AG08396 (cell line): ENCODE measurements at places on chromosomes 11 and 22.

GRCh38 chr11:34492806-34493414, 20.7 kb downstream of the ELF5 start:
- DNase-seq, result peak; percentile 57

GRCh38 chr11:14519917-14520746, at the start of gene PSMA1:
Gene PSMA1 (minus strand): TSS chr11:14520386. CDS start chr11:14520299, 87 bp downstream.
- peak; percentile 89 for DNase-seq

DNA sequence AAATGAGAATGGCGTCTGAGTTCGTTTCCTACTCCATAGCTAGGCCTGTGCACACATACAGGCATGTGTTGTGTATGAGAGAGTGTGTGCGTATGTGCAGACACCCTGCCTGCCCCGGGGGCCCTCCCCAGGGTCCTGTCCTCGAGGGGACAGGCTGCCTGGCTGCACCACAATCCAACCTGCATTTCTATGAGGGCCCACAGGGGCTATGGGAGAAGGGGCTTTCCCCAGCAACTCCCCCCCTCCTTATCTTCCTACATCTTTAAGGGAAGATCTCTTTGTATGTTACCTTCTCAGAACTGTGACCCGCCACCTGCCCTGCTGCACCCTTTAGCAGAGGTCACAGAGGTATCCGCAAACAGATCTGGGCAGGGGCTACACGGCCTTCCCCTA, 14.9 kb downstream of the ADORA2A start:
- no peak for DNase-seq

DNA sequence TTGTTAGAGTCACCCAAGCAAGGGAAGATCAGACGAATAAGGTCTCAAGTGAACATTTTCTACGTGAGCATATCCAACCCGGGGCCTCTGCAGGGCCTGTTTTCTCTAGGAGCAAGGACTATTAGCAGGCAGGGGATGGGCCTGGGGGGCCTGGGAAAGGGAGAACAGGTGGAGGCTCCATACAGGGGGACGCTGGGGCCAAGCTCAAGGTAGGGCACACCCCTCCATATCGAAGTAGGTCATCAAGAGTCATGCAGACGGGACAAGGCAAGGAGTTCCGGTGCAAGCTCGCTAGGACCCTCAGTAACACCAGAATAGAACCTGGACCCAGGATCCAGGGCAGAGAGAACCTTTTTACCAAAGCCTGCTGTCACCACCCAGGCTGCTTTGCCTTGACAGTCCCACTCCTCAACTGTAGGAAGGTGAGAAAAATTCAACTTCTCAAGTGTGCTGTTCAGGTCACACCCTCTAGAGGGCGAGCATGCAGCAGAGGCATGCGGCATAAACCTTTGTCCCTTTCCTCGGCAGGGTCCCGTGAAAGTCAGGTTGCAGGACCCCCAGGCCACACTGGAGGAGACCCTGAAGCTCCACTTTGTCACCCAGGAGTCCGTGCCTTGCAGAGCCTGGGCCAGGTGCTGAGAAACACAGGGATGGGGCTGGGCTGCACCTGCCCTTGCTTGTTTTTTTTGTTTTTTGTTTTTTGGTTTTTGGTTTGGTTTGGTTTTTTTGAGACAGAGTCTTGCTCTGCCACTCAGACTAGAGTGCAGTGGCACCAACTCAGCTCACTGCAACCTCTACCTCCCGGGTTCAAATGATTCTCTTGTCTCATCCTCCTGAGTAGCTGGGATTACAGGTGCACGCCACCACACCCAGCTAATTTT, 8.6 kb upstream of the APOBEC3B start:
- DNase-seq, result peak; percentile 60

- no peak for DNase-seq
These were observed 100.9 kb upstream of the LDLRAD3 start for GRCh38 chr11:35842958-35843357.

GRCh38 chr11:76850130-76850529, 10.6 kb upstream of the ACER3 start:
- DNase-seq, result no peak

DNA sequence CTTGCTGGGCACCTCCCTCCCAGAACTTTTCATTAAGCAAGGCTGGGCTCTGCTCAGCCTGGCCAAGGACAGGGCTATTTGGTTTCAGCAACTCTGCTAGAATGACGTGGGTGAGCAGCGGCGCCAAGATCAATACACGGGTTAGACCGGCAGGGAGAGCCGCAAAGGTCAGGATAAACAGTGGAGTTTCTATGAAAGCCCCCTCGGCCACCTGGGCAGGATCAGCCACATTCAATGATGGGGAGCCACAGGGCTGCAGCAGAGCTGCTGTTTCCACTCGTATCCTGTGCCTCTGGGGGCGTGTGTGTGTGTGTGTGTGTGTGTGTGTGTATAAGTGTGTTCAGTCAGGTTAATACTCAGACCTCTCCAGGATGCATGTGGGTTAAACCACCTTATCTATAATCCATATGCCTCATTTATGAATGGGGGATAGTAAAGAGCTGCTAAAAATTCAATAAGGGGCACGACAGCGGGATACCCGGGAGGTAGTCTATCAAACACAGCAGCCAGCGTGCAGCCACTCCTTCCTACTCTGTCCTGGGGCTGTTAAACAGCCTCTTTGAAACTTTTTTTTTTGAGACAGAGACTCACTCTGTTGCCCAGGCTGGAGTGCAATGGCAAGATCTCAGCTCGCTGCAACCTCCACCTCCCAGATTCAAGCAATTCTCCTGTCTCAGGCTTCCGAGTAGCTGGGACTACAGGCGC, 34.8 kb downstream of the MYH9 start:
- DNase-seq, result no peak

DNA sequence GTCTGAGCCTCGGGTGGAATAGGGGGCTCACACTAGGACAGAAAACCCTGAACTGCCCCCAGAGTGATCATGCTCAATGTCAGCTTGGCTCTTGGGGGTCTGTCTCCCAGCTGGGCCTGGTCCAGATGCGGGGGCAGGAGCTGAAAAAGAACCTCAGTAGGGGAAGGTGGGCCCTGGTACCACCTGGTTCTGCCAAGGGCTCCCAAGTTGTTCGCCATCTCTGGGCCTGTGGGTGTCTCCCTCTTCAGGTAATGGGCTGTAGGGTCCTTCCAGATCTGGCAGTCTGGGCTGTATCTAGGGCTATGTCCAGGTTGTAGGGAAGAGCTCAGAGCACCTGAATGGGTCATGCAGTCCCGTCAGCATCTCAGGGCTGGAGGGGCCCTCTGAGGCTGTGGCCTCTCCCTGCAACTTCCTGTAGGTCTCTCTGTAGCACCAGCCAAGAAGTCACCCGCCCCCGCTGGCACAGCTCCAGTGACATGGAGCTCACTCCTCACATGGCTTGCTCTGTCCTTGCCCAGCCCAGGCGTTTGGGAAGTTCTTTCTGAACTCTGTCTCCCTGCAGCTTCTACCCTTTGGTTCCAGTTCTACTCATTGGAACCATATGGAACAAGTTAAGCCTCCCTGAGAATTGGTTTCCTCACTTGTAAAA, 33.0 kb upstream of the SOX10 start:
- DNase-seq, result peak; percentile 74

GRCh38 chr22:22684580-22685561, 40.5 kb downstream of the GGTLC2 start:
- DNase-seq, result no peak

GRCh38 chr11:88158081-88158480, 17.2 kb downstream of the RAB38 start:
- DNase-seq, result no peak

DNA sequence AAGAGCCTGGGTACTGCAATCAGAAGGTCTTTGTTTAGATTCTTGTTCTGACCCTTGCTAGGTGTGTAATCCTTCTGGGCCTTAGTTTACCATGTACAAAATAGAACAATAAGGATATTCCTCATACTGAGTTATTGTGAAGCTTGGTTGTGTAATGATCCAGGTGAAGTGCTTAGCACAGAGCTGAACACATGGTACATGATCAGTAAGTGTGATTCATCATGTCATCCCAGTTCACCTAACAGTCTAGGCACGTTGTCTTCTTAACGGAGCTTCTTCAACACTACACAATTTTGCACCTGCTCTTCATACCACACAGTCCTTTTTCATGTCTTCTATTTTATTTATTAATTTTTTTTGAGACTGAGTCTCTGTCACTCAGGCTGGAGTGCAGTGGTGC, 234.3 kb upstream of the TENM4 start:
- no peak for DNase-seq

DNA sequence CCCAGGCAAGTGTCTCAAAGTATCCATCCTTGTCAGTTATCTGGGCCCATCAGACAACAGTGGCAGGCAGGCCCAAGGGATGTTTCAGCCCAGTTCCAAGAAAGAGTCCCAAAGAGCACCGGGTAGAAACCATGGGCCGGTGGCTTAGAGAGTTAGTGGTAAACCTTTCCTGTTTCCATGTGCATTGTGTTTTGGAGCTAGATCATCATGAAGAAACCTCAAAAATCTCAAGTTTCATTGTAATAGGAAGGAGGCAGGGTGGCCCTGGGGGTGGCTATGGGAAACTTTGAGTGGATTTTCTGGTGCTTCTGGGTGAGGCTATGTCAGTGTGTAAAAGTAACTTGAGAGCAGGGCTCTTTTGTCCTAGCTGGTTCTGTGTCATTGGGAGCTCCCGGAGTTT, 68.1 kb downstream of the UBASH3B start:
- no peak for DNase-seq

DNA sequence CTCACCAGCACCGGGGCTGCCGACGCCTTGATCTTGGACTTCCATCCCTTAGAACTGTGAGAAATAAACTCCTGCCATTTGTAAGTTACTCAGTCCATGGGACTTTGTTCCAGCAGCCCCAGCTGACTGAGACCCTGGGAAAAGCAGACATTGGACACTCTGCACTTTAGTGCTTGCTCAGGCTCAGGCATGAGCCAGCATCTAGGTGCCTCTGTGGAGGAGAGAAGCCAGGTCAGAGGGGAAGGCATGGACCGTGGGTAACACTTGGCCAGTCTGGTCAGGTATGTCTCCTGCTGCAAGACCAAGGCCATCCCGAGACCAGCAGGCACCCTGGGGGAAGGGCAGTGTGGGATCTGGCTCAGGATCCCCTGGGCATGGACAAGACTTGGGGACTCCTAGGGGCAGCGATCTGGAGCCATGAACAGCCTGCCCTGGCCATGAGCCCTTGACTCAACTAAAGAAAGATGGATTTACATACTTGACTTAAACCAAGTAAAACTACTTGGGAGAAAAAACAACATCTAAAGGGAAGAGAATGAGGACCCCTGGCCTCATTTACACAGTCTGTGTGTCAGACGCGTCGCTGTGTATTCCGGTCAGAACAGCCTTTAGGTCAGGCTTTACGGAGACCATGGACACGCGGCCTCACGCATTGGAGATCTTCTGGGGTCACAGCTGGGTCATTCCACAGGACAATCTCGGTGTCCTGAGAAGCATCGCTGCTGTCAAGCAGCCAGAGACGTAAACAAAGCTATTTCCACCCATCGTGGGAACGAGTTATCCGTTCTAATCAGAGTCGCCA, 497.1 kb downstream of the BRD1 start:
- no peak for DNase-seq

DNA sequence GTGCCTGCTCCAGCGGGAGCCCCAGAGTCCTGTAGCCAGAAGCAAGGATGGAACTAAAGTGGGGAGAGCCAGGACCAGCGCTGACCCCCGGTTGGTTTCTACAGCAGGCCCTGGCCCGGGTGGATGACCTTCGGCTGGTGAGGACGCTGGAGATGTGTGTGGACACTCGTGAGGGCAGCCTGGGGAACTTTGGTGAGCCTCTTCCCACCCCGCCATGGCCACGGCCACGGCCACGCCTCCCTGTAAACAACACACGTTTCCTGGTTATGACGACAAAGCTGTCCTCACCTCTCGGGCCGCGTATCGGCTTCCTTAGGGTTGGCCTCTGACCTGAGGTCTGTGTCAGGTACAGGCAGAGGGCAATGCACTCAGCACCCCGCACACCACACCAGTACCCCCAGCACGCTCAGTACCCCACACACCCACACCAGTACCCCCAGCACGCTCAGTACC, 4.1 kb downstream of the LRRC56 start:
- no peak for DNase-seq

DNA sequence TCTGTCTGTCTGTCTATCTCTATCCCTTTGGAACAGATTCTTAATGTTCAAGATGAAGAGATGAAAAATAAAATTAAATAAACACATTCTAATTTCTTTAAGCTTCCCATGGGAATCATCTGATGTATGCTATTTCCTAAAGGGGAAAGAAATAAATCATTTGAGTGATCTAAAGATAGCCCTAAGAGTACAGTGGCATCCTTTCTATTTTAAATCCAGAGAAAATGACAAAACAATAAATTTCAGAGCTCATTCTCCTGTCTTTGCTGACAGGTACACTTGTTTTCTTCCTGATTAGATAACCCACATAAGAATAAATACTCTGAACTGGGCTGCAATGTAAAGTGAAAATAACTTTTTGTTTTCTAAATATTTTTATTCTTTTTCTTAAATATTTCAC, 550.4 kb downstream of the JRKL start:
- no peak for DNase-seq

DNA sequence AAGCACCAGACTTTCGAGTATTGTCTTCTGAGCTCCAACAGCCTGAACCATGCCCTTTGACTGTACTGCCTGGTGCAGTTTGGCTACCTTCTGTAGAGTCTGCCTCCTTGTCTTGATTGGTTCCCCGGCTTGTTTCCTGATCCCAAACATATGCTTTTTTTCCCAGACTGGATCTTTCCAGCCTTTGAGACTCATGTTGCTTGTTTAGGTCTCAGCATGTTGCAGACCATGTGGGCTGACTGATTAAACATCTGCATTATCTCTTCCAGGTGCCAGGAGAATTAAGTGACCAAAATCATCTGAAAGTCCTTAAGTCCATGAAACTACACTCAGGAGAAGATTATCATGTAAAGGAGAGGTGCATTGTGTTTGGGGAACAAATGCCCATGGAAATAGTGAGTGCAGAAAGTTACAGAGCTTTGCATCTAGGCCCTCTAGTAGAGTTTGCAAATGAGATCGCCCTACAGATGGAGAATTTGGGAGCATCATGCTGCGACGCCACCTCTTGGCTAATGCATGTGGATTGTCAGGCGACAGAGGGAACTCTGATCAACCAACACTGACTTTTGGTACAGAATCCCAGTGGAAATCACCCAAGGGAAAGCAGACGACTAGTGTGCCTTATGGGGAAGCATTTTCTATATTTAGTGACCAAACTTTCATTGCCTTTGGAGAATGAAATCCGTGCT, 188.8 kb downstream of the BLID start:
- DNase-seq, result no peak

DNA sequence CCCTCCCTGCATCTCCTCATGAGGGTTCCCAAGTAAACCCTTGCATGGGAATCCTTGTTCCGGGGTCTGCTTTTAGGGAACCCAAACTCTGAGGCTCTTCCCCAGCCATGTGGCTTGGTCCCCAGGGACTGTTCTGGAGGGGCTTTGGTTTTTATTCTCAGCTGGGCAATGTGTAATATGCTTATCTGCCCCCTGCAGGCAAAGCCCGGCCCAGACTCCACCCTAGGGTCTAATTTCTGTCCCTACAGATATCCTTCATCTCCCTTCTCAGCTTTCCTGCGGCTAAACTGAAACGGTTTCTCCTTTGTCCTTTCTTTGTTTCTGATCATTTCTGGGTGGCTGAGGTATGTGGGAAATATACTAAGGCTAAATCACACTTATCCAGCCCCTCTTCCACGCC, 37.1 kb downstream of the TST start:
- DNase-seq, result no peak

GRCh38 chr11:75103380-75104026, 6.8 kb upstream of the OR2AT4 start:
- peak; percentile 43 for DNase-seq
